Stimulated activated CD4-positive, alpha-beta T cell treated with anti-CD3 and anti-CD28 coated beads, Interleukin-12 subunit alpha, Interleukin-12 subunit beta, amount 100 ng/mL, for 48 hours (primary cell): ENCODE measurements at places on chromosomes 2 and 18.

DNA sequence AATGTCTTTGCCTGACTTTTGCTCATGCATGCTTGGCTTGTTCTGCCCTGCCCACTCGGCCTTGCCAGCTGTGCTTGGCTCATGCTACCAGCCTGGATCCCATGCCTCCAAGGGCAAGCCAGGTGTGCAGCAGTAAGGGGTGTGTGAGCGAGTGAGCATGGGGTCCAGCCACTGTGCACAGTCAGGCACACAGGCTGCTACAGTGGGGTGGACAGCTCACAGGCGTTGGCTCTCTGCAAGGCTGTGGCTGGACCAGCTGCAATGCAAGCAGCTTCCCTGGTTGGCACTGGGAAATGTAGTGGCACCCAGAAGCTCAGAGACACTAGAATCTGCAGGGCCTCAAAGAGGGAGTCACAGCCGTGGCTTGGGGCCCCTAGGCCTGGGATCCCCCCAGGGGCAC lies 529.7 kb downstream of the DSC3 start:
- DNase-seq: no peak

DNA sequence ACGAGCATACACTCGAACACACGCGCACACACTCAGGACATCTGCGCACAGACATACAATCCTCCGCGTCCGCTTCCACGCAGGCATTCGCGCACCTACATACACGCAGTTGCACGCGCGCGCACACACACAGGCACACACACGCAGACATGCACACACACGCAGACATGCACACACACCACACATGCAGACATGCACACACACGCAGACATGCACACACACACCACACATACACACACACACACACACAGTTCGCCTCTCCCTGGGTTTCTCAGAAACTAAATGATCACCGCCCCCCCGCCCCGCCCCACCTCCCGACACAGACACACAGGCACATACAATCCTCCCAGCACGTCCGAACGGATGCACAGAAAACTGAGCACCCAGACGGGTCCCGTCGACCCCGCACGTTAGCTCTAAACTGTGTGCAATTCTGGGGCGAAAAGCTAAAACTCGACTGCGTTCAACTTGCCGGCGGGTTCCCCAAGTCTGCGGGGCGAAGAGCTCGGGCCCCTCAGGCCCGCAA lies 1.0 kb downstream of the EPHA4 start:
- DNase-seq: no peak

- no peak for DNase-seq
Observed at GRCh38 chr2:108629417-108629816, 89.9 kb upstream of the RANBP2 start.

DNA sequence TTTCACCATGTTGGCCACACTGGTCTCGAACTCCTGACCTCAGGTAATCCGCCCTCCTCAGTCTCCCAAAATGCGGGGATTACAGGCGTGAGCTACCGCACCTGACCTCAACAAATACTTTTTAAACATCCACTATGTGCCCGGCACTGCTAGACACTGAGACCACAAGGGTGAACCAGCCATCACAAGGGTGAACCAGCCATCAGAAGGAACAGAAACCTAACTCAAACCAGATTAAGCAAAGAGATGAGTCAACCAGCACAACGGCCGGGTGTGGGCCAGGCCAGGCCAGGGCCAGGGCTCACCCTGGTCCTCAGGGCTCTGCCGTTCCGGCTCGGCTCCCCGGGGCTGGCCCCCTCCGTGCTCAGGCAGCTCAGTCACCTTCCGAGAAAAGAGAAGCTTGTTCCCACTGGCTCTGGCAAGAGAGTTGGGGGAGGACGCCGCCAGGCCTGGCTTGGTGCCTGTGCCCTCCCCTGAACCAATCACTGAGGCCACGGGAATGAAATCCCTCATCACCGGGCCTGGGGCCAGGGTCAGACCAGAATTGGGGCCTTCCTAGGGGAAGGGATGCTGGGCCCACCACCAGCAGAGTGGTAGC lies 4.4 kb downstream of the TEX44 start:
- no peak for DNase-seq

- no peak for DNase-seq
Observed at GRCh38 chr18:37554399-37554787, 11.2 kb downstream of the CELF4 start.

GRCh38 chr2:88144914-88145497 lies 17.1 kb upstream of the FABP1 start:
- no peak for DNase-seq
